Omental fat pad (tissue), 4 donors: ENCODE measurements at places on chromosomes 4 and X.

DNA sequence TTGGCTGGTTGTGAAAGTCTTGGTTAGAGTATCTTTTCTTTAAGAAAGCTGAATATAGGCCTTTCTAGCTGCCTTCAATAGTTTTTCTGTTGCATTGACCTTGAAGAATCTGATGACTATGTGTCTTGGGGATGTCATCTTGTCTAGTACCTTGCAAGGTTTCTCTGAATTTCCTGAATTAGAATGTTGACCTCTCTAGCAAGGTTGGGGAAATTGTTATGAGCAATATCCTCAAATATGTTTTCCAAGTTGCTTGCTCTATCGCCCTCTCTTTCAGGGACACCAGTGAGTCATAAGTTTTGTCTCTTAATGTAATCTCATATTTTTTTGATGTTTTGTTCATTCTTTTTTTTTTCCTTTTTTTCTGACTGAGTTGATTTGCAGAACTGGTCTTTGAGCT lies 194.7 kb downstream of the RAB28 start:
- no peak for DNase-seq

DNA sequence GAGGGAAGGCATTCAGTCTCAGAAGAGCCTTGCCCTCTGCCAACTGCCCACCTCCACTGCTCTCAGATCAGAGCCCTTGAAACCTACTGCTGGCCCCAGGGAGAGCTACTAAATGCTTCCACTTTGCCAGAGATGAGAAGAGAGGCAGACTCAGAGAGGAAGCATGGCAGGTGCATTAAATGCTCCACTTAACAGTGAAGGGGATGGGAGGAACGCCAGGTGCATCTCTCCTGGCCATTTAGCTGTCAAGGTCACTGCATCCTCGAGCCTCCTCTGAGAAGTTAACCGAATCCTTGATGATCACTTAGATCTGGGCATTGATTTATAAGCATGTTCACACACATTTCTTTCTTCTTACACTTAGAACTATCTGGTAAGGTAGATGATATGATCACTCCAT lies 15.0 kb downstream of the TRPC5 start:
- DNase-seq, result no peak

- DNase-seq, result no peak
Observed at GRCh38 chr4:89294573-89295269, 12.9 kb downstream of the GPRIN3 start.

DNA sequence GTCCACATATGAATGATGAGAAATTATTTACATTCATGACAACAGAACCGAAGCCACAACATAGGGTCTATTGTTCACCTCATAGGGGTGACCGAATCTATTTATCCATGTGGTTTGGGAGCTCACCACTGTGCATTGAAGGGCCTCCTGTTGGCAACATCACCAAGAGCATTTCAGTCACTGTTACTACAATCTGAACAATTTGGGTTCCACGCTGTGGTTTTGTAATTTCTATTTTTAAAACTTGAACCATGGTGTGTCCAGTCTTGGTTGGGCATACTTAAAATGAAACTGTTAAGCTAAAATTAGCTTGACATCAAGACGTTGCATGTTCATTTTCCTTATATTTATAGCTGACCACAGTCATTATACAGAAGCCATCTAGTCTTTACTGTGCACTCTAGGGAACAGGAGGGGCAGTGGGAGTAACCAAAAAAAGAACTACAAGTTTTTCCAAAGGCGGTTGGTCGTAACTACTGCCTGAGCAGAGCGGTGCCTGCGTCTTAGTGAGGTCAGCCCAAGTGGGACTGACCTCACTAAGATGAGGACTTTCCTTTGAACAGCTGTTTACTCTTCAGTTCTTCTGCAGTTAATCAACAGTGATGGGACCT lies 192.1 kb downstream of the SPRY1 start:
- DNase-seq, result no peak

DNA sequence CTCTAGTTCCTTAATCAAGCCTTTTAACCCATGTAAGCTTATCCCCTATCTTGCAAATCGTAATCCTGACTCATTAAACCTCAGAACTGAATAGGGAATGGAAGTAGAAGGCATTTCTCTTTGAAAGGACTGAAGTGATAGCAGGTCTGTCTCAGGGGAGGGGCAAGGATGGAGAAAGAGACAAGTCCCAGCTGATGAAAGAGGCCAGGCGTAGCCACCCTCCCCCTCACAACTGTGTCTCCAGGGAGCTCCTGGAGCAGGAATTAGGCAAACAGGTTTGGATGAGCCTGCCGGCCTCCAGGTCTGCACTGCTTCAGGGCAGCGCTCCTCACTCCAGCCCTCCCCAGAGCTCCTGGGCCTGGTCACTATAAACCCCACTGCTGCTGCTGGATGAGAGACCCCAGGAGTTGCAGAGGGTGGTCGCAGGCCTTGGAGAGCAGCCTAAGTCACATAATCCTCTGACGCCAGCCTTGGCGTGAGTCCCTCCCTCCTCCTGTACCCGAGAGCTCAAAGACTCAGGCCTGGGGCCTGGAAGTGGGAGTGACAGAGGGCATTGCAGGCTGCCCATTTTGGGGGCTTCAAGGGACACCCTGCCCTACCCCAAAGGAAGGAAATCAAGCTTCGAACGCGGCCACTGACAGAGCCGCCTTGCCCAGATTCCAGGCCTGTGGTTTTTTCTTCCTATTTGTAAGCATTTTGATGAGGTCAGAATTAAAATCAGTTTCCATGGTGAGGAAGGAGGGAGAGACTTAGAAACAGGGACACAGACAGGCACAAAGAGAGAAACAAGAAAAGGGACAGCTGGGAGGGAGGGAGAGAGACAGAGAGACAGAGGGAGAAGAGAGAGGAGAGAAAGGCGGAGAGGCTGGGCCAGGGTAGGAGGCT lies 21.2 kb upstream of the MSX1 start:
- no peak for DNase-seq
